Renal cortical epithelial cell (primary cell): ENCODE measurements at places on chromosomes 4 and X. TPM values are rescaled to one million over a fixed set of nuclear protein-coding genes. Genes with fewer than 3 reads are reported as not detected.

DNA sequence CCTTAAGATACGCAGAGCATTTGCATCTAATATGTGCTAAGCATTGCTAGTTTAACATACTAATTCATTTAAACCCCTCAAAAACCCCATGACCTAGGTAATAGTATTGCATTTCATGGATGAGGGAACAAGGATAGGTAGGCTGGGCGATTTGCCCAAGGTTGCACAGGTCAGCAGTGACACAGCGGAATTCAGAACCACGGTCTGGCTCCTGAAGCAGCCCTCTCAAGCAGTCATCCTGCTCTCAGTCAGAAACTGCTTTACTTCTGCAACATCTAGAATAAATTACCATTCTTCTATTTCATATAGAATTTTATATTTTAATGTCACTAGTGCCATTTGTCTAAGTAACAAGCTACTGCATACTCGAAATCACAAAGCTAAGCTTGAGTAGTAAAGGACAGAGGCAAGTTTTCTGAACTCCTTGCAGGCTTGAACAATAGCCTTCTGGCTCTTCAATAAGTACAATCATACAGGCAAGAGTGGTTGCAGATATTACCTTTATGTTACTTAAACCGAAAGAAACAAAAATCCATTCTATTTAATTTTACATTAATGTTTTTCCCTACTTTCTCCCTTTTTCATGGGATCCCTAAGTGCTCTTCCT is 555 bp upstream of the SPP1 start:
- peak; percentile 95 for DNase-seq

- DNase-seq, result peak; percentile 57
Observed at GRCh38 chr4:141789716-141790115, 153.3 kb downstream of the IL15 start.

DNA sequence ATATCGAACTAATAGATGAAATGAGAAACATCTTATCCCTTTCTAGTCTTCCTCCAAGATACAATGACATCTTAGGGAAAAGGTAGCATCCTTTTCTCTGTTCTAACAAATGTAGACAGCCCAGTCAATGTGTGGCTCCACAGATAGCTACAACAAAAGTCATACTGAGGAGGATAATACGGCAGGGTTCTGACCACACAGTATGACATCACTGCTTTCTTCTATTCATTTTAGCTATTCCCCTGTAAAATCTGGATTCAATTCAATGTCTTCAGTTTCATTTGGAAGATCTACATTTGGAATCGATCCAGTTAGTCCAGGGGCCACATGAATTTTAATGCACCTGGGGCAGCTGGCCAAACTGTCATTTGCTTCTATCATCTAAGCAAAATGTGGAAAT is 51.4 kb downstream of the ENOX2 start:
- no peak for DNase-seq

- no peak for DNase-seq
Observed at GRCh38 chr4:5958199-5958735, 60.0 kb downstream of the C4orf50 start.

DNA sequence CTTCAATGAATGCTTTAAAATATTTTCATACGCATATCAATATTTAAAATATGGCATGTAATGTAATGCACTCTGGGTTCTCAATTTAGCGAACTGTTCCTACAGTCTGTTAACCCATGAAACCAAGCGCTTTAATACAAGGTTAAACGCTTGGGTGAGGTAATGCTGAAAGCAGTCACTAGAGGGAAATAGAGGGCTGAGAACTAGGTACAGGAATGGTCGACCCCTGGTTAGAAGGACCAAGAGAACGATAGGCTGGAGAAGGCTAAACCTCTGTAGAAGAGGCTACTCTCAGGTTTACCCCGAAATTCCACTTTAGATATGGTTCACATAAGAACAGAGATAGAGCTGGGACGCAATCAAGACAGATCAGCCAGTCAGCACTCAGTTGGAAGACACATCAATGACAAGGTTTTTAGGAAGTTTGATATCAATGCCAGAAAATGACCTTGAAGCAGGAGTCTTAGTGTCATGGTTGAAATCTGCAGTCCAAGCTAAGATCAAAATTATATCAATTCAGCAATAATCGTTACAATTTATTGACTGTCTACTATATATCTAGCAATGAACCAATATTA is 26.9 kb downstream of the ARSJ start:
- DNase-seq, result peak; percentile 65

GRCh38 chr4:99156992-99157391 is 12.9 kb upstream of the ADH4 start:
- DNase-seq, result peak; percentile 48

DNA sequence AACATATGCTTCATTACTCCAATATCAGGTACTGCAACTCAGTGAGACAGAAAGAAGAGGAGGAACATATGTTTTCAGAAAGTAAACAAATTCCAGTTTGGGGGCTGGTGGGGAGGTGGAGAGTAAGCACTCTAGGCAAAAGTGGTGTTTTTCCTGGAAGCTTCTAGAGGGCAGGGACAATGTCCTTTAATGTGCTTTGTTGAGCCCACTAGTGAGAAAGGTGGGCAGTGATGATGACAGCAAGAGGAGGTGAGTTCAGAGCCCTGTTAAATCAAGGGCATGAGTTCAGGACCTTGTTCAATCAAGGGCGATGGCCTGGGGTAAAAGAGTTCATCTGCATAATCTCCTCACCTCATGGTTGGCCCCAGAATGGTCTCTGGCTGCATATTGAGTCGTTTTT is 38.4 kb downstream of the GPC3 start:
- DNase-seq, result no peak

DNA sequence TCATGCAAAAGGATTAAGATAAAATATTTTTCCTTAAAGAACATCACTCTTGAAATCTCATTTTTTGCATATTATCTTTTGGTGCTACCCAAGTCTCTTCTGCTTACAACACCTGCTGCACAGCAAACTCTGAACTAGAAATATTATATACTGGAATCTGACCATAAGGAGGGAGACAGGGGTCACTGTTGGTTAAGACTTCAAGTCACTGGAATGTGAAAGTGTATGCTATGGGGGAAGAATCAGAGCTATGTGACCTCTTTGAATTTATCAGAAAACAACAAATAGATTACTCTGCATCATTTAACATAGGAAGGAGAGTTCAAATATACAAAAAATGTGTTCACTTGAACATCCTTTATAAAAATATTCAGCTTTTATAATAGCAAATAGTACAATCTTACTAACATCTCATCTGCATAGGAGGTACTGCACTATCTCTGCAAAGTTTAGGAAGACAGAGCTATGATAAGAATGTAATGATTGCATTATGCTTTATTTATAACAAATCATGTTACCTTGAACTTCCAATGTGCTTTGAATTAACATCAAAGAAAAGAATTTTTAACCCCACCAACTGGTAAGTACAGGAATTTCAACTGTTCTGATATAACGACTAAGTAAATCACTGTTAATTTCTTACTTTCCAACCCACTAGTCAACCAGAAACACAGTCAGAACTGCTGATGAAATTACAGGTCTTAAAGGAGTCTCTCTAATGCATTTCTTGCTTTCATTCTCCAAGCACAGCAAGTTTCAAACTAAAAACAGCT is 69.8 kb downstream of the ZNF827 start:
- DNase-seq, result peak; percentile 85

The MAGEB10 gene
- total RNA-seq, result not detected in 2 replicates

The F8A1 gene
- 4.0 and 8.8 TPM in 2 replicates for total RNA-seq

The GAGE13 gene
- total RNA-seq, result not detected in 2 replicates

The GUF1 gene
- total RNA-seq, result 15.1 and 21.7 TPM in 2 replicates

The HPGD gene
- total RNA-seq, result 8.7 and 105 TPM in 2 replicates

The ARR3 gene
- total RNA-seq, result not detected in 2 replicates
